CD8-positive, alpha-beta memory T cell (primary cell): ENCODE measurements at places on chromosomes 7 and 10.
A peak's percentile ranks its signal among the peaks of the same experiment; 100 is the strongest.

GRCh38 chr7:100602889-100603725 lies 944 bp downstream of the PCOLCE start:
- H3K36me3 ChIP-seq, result no peaks in the 10 kb centered on the region
- H3K27me3 ChIP-seq, result no peaks in the 10 kb centered on the region
- H3K4me3 ChIP-seq, result peak overlapping the region; percentile 55
- H3K27ac ChIP-seq, result peak overlapping the region; percentile 75
- H3K4me1 ChIP-seq, result peaks cover 18% of the 10 kb centered on the region

DNA sequence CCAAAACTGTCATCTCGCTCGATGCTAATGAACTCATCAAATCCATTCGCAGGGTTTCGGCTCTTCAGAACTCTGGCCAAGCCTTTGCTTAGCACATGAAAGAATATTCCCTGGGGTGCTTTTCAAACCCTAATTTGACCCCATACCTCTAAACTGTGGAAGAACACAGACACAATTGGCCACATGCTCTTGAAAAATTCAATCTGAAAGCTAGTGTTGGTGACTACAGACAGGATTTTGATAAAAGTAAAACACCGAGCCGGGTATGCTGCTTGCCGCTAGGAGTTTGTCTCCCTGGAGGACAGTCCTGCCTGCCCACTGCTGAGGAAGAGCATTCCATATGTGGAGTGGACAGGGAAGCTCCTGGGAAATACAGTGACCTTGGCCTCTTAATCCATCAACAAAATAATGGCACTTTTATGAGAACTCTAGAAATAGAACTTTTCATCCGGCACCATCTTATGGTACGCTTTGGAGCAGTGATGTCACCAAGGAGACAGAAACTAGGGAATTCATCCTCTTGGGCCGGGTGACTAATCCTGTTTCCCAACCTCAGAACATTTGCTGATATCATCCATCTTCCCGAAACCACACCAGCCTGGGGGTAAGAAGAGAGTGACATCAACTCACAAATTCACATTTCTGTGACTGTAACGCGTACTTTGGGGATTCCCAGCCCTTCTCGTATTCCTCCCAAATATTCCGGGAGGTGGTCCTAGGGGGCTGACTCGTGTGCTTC lies 34.2 kb downstream of the MTURN start:
- H3K4me3 ChIP-seq, result no peak overlapping the region
- H3K36me3 ChIP-seq, result no peaks in the 10 kb centered on the region
- DNase-seq, result no peak
- no peaks in the 10 kb centered on the region for H3K27me3 ChIP-seq
- H3K27ac ChIP-seq, result no peak overlapping the region

GRCh38 chr10:77299320-77299719 lies 338.3 kb downstream of the KCNMA1 start:
- H3K36me3 ChIP-seq, result no peaks in the 10 kb centered on the region
- no peak for DNase-seq
- H3K4me3 ChIP-seq, result no peak overlapping the region
- H3K27me3 ChIP-seq, result no peaks in the 10 kb centered on the region
- no peak overlapping the region for H3K27ac ChIP-seq

DNA sequence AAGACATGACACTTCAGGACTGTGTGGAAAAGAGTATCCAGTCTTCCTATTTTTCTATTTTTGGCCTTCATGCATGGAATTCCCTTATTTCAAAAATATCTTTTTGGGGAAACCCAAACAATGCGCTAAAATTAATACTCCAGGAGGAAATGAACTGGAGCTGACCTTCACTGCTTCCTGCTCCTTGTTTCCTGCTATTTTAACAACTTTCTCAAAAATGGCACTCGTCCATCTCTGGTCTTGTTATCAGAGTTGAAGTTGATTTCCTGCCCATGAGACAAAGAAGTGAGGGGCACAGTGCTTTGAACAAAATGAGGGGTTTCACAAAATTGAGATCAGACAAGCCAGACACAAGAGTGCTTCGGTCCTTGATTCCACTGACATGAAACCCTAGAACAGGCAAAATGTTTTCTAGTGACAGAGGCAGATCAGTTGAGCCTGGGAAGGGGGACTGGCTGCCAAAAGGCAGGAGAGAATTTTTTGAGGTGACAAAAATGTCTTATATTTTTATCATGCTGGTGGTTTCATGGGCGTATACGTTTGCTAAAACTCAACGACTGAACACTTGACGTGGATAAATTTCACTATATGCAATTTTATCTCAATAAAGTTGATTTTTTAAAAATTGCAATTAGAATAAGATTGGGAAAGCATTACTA lies 193.2 kb downstream of the CREB5 start:
- no peaks in the 10 kb centered on the region for H3K4me1 ChIP-seq
- DNase-seq, result no peak
- H3K4me3 ChIP-seq, result no peak overlapping the region
- no peaks in the 10 kb centered on the region for H3K27me3 ChIP-seq

DNA sequence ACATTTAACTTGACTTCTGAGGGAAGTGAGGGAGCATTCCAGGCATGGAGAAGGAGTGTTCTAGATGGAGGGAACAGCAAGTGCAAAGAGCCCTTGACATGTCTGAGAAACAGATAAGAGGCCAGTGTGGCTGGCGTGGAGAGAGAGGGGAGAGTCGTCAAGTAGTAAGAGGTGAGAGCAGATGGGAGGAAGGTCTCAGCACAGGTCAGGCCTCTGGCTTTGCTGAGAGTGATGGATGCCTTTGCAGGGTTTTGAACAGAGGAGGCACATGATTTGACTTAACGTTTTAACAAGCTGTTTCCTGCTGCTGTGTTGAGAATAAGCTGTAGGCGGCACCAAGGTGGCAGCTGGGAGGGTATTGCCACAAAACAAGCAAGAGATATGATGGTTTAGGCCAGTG lies 97.2 kb downstream of the KAT6B start:
- no peaks in the 10 kb centered on the region for H3K27me3 ChIP-seq
- DNase-seq, result no peak
- no peak overlapping the region for H3K27ac ChIP-seq

DNA sequence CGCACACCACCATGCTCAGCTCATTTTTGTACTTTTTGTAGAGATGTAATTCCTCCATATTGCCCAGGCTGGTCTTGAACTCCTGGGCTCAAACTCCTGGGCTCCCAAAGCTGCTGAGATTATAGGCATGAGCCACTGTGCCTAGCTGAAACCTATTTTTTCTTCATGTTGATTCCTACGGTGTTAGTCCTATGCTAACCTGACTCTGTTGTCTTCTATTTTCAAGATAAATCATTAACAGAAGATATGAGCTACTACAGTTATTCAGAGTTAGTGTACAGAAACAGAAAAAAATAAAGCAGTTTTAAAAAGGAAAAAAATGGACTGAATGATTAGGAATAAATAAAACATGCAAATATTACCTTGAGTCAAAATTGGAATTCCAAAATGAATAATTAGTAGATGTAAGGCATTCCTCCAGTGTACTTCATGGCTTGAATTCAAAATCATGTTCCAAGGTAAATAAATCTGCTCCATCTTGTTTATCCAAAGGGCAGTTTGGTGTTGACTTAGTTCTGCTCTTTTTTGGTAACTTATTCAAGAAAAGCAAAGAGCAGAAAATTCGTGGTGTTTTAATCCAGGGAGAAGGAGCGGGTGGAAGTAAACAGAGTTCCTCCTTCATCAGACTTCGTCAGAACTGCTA lies 185.8 kb downstream of the CACNB2 start:
- H3K27me3 ChIP-seq, result no peaks in the 10 kb centered on the region
- no peak for DNase-seq
- no peaks in the 10 kb centered on the region for H3K36me3 ChIP-seq
- H3K4me3 ChIP-seq, result no peak overlapping the region

GRCh38 chr10:88583584-88583957 lies 453 bp upstream of the RNLS start:
- peak overlapping the region; percentile 85 for H3K4me3 ChIP-seq
- peaks cover 7% of the 10 kb centered on the region for H3K4me1 ChIP-seq
- no peaks in the 10 kb centered on the region for H3K27me3 ChIP-seq
- DNase-seq, result no peak
- H3K27ac ChIP-seq, result peak overlapping the region; percentile 69
- no peaks in the 10 kb centered on the region for H3K36me3 ChIP-seq

GRCh38 chr7:504221-505111 lies 15.2 kb downstream of the PDGFA start:
- DNase-seq, result no peak
- H3K27ac ChIP-seq, result no peak overlapping the region
- H3K4me3 ChIP-seq, result no peak overlapping the region
- H3K36me3 ChIP-seq, result no peaks in the 10 kb centered on the region

DNA sequence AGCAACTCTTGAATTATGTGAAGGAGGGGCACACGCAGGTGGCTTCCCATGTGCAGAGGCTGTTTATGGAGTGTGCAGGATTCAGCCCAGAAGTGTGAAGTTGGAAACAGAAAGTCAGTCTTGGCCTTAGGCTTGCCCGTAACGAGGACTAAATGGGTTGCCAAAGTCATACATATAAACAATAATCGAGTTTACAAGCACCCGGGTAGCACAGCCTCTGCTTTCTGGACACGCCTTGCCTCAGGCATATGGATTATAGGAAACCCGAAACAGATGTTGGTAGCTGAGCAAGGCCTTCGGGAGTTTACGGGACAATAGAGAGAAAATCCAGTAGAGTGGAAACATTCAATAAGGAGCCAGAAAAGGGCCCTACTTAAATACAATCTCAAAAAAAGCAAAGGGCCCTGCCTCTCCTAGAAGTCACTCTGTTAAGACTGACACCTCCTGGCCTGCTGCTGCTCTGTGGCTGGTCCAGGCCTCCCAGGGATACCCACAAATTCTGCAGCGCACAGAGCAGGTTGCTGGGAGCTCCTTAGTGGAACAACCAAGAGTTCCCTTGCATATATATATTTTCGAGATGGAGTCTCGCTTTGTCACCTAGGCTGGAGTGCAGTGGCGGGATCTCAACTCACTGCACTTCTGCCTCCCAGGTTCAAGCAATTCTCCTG lies 48.5 kb downstream of the SMKR1 start:
- no peak for DNase-seq
- no peaks in the 10 kb centered on the region for H3K4me1 ChIP-seq
- no peaks in the 10 kb centered on the region for H3K36me3 ChIP-seq
- H3K27ac ChIP-seq, result no peak overlapping the region
- no peak overlapping the region for H3K4me3 ChIP-seq
- no peaks in the 10 kb centered on the region for H3K27me3 ChIP-seq

DNA sequence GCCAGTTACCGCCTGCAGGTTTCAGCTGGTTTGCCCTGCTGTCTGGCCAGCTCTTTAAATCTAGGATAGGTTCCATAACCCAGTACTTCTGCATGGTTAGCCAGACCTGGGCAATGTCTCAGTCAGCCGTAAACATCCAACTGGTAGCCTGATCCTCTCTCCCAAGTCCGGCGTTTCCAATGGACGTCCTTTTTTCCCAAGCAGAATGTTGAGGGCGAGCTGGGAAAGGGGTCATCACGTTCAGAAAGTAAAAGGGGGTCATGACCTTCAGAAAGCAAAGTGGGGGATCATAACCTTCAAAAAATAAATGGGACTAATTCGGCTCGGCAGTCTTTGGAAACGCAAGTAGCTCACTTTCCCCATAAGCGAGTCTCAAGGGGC lies 430 bp downstream of the PON3 start:
- no peaks in the 10 kb centered on the region for H3K36me3 ChIP-seq
- H3K4me3 ChIP-seq, result no peak overlapping the region
- no peak for DNase-seq
- no peak overlapping the region for H3K27ac ChIP-seq

- no peak for DNase-seq
- no peaks in the 10 kb centered on the region for H3K27me3 ChIP-seq
- no peak overlapping the region for H3K27ac ChIP-seq
- no peaks in the 10 kb centered on the region for H3K36me3 ChIP-seq
These were observed 369.4 kb upstream of the IGFBP3 start for GRCh38 chr7:46290374-46291049.

DNA sequence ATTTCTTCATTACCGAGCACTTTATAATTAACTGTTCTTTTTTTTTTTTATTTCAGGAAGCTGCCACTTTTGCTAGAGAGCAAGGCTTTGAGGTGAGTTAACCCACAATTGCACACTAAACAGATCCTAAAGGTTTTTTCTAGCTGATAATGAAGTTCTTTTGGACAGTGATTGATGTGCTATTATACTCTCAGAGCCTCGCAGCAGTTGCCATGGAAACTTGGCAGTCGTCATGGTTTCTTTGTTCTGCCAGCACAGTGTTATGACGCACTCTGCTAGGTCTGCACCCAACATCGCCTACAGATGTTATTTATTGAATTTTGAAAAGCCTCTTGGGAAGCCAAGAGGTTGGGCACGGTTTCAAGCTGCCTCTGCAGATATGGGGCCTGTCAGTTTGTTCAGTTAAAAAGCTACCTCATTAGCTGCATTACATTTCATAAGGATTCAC lies 237.2 kb upstream of the KAT6B start:
- H3K4me3 ChIP-seq, result no peak overlapping the region
- no peaks in the 10 kb centered on the region for H3K27me3 ChIP-seq
- no peaks in the 10 kb centered on the region for H3K36me3 ChIP-seq
- H3K27ac ChIP-seq, result no peak overlapping the region
- DNase-seq, result peak; percentile 74

DNA sequence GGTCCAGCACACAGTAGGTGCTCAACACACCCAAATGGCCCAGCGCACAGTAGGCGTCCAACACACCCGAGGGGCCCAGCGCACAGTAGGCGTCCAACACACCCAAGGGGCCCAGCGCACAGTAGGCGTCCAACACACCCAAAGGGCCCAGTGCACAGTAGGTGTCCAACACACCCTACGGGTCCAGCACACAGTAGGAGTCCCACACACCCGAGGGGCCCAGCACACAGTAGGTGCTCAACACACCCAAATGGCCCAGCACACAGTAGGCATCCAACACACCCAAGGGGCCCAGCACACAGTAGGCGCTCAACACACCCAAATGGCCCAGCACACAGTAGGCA lies 80.8 kb downstream of the FOXL3 start:
- peaks cover 15% of the 10 kb centered on the region for H3K4me1 ChIP-seq
- H3K27ac ChIP-seq, result no peak overlapping the region
- H3K36me3 ChIP-seq, result no peaks in the 10 kb centered on the region
- H3K27me3 ChIP-seq, result no peaks in the 10 kb centered on the region

GRCh38 chr7:113109718-113110117 lies 8.6 kb downstream of the SMIM30 start:
- H3K4me3 ChIP-seq, result no peak overlapping the region
- H3K4me1 ChIP-seq, result no peaks in the 10 kb centered on the region
- no peaks in the 10 kb centered on the region for H3K27me3 ChIP-seq
- no peaks in the 10 kb centered on the region for H3K36me3 ChIP-seq
- H3K27ac ChIP-seq, result no peak overlapping the region

DNA sequence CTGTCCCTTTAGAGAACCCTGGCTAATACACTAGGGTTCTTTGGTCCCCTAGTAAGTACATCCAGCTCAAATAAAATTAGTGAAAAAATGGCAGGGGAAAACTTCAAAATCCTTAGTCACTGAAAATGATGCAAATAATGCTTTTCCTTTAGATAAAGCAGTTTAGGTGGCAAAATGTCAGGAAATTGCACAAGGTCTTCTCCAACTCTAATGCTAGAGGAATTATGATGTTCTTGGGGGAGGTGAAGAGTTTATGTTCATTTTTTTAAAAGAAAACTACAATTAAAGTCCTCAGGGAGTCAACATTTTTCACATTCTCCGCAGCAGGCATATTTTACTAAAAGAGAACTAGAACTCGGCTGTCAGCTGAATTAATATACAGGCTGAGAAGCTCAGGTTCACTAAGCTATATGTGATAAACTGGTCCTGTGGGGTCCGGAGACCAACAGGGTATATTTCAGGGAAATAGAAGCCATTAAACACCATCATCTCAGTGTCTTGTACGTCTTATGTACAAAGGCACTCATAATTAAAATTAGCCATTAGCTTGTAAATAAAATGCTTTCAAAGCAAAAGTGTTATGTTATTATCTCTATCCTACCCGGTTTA lies 1164.7 kb upstream of the AUTS2 start:
- H3K27ac ChIP-seq, result no peak overlapping the region
- no peak overlapping the region for H3K4me3 ChIP-seq
- H3K4me1 ChIP-seq, result no peaks in the 10 kb centered on the region

- H3K27ac ChIP-seq, result no peak overlapping the region
- no peak overlapping the region for H3K4me3 ChIP-seq
- no peaks in the 10 kb centered on the region for H3K36me3 ChIP-seq
- no peak for DNase-seq
These were observed 103.7 kb downstream of the MACC1 start for GRCh38 chr7:20113427-20114027.
